Epithelial cell of proximal tubule (primary cell): ENCODE measurements at places on chromosomes 3 and 15. TPM values are rescaled to one million over a fixed set of nuclear protein-coding genes. Genes with fewer than 3 reads are reported as not detected.

GALNT15 gene
- not detected in 2 replicates for total RNA-seq

IQCF5 gene
- total RNA-seq: not detected in 2 replicates

- no peak for DNase-seq
Observed at GRCh38 chr3:126309861-126310655, 47.1 kb downstream of the KLF15 start.

DNA sequence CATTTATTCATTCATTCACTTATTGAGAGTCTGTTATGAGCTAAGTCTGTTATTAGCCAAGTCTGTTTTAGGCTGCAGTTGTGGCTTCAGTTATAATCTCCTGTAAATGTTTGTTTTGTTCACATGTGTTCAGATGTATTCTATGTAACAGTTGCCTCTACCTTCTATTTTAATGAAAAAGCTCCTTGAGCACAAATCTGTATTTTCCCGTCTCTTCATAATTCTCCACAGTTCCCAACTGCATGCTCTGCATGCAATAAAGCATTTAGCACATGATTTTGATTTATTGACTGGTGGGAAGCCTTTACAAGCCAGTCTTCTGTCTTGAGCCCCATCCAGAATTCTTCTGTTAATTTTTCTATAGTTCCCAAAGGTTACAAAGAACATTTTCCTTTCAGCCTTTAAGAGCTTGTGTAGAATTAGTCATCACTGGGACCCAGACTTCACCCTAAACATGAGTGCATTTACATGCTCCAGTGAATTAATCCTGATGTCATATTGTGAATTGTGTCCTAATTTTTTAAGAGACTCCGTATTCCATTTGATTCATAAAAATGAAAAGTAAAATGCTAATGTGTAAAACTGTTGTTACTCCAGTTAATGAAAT is 122.3 kb upstream of the NR2E3 start:
- DNase-seq: no peak

GRCh38 chr3:133213937-133214336 is 175.7 kb downstream of the TMEM108 start:
- no peak for DNase-seq

DNA sequence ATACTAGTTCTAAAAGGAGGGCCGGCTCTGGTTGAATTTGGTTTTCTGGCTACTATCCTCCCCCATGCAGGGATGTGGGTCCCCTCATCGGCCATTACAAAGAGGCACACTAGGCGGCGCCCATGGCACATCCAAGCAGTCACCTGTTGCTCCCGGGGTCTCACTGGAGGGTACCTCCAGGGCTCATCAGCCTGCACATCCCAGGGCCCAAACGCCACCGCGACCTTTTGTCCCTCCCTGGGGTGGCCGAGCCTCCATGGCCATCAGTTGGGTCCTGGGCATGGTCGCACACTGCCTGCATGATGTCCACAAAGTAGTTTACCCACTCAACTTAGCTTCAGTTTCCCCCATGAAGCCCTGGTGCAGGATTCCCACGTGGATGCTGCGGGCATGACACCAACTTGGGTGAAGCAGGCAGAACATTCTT is 28.3 kb downstream of the IDH3A start:
- no peak for DNase-seq

- DNase-seq: no peak
Observed at GRCh38 chr3:133117342-133117741, 79.2 kb downstream of the TMEM108 start.

GRCh38 chr15:37516621-37517020 is 416.3 kb upstream of the MEIS2 start:
- no peak for DNase-seq

- no peak for DNase-seq
Observed at GRCh38 chr15:48914717-48915116, 36.8 kb downstream of the EID1 start.

DNA sequence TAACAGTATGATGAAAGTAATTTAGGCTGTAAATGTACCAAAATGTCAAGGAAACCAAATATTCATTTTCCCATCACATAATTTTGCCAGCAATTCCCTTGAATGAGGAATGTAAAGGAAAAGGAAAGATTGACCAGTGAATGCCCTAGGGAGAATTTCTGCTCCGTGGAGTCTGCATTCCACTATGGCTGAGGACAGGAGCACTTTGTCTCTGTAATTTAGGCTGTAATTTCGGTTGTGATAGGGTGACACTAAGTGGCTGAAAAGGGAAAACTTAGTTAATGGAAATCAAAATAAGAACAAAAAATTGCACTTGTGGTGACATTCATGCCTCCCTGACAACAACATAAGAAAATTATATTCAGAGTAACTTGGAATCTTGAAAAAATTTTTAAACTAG is 8.3 kb upstream of the TMEM207 start:
- no peak for DNase-seq
